GM19239 (cell line): ENCODE measurements at places on chromosomes 1 and 21.

DNA sequence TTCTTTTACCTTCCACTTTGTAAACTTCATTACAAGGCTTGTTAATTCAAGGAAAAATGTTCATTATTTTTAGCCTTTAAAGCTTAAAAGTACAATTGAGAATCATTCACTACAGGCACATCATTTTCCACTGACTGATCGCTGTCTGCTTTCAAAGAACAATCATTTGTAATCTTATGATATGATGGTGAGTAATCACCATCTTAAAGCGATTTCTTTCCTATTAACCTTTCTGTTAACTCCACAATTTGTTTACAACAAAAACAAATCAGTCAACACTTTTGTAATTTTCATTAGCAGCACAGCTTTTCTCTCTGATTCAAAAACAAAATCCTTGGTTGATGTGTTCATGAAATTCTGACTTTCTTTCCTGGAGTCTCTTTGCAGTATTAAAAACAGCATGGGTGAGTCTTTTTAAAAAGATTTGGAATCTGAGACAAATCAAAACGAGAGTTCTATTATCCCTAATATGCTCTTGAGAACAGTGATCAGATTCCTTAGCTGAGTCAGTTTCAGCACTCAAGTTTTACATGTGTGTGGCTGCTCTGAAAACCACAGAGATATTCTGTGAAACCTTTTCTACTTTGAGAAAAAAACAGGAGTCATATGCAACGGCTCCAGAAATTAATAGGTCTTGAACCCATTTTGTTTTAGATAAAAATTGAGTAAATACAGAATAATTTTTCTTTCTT lies 145.8 kb upstream of the TMPRSS15 start:
- DNase-seq, result no peak

GRCh38 chr1:180003026-180003695 lies 48.6 kb downstream of the CEP350 start:
- DNase-seq, result no peak

DNA sequence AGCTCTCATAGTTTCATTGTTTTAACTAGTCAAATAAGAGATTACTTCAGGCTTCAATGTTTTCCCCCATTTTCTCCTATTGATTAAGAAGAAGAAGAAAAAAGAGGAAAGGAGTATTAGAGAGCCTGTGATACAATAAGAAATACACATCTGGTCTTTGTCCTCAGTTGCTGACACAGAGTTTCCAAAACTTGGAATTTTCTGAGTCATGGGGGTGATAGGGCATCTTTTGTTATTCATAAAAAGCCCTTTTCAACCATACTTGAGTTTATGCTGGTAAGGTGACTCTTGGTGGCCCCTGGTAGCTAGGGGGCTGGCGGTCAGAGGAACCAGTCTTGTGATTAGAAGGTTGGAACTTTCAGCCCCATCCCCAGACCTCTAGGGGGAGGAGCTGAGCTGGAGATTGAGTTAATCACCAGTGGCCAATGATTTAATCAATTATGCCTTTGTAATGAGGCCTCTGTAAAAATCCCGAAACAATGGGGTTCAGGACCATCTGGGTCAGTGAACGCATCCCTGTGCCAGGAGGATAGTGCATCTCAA lies 28.9 kb upstream of the KLF18 start:
- no peak for DNase-seq

- DNase-seq, result no peak
Observed at GRCh38 chr1:20505488-20505887, 2.5 kb downstream of the MUL1 start.

- no peak for DNase-seq
Observed at GRCh38 chr1:25773441-25774125, 26.4 kb upstream of the SELENON start.
